ENCODE measurements at places on chromosomes 16 and 17.

GRCh38 chr17:78397681-78398101 is 19.2 kb downstream of the PGS1 start:
- no peak for DNase-seq

GRCh38 chr17:60077672-60078519 is 825 bp downstream of the HEATR6 start:
- DNase-seq = no peak

- no peak for DNase-seq
Measured at GRCh38 chr16:77116856-77117255, 74.1 kb upstream of the MON1B start.

GRCh38 chr16:70695331-70696070 is 9.6 kb upstream of the MTSS2 start:
- no peak for DNase-seq

DNA sequence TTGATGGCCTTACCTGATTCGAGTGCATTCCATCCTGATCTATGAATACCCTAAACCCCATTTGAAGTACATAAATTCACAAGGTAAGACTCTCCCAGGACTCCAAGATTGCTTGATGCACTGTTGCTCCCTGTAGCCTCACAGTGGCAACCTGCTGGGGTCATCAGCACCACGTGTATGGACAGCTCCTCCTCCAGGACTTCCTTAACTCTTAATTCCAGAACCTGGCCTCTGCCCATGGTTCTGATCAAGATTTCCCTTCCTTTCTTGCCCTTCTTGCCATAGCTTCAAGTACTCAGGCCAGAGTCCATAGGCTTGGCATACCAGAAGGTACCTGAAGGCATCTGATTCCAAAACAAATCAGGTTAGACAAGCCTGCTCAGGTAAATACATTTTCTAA is 34.0 kb upstream of the NLK start:
- peak; percentile 18 for DNase-seq

GRCh38 chr17:27293359-27293897 is 486 bp upstream of the WSB1 start:
- no peak for DNase-seq

DNA sequence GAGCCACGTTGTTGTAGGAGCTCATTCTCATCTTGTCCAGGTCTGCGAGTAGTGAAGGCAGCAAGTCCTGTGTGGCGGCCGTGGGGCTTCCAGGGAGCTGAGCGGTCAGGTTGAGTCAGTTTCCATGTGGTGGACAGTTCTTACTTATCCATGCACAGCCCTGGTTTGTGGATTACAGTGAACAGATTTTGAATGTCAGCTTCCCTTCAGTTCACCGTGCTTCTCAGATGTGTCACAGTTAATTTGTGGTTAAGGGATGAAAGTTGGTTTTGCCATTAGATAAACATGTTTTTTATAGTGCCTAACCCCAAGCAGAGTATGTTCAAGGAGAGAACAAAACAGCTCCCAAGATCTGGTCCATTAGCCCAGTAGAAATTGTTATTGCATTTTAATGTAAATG is 103.1 kb downstream of the RPTOR start:
- DNase-seq = no peak

GRCh38 chr16:67679935-67680897 is 13.6 kb downstream of the C16orf86 start:
- no peak for DNase-seq

- no peak for DNase-seq
Measured at GRCh38 chr17:50190603-50191358, 10.7 kb downstream of the COL1A1 start.

DNA sequence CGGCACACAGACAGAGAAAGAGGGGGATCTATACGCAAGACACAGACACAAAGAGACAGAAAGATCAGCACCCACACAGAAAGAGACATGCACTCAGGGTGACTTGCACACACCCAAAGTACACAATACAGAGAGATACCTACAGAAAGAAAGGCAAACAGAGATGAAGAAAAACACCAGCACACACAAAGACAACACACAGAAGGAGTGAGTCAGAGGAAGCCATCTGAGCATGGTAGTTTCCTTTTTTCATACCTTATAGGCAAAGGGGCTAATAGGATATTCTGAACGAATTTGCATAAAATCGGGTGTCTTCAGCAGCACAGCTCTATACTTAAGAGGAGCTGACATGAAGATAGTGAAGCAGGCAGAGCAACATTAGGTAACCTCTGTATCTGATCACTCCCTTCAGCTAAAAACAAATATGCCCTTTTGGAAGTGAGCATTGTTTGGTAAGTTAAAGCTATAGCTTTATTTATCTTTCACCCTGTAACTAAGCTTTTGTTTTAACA is 198.6 kb downstream of the AATF start:
- DNase-seq = no peak

GRCh38 chr17:64120159-64120810 is 9.7 kb downstream of the ERN1 start:
- DNase-seq = no peak

- DNase-seq = peak; percentile 87
Measured at GRCh38 chr17:78315355-78316114, 44.3 kb downstream of the SOCS3 start.

- no peak for DNase-seq
Measured at GRCh38 chr16:12350945-12351344, 374.4 kb downstream of the SNX29 start.

GRCh38 chr17:81481073-81481799 is 31.4 kb downstream of the ACTG1 start:
- DNase-seq = no peak

Data from lower leg skin (tissue), 4 donors.